ENCODE measurements at places on chromosomes 1 and 21. TPM values are rescaled to one million over a fixed set of nuclear protein-coding genes. Genes with fewer than 3 reads are reported as not detected.

DNA sequence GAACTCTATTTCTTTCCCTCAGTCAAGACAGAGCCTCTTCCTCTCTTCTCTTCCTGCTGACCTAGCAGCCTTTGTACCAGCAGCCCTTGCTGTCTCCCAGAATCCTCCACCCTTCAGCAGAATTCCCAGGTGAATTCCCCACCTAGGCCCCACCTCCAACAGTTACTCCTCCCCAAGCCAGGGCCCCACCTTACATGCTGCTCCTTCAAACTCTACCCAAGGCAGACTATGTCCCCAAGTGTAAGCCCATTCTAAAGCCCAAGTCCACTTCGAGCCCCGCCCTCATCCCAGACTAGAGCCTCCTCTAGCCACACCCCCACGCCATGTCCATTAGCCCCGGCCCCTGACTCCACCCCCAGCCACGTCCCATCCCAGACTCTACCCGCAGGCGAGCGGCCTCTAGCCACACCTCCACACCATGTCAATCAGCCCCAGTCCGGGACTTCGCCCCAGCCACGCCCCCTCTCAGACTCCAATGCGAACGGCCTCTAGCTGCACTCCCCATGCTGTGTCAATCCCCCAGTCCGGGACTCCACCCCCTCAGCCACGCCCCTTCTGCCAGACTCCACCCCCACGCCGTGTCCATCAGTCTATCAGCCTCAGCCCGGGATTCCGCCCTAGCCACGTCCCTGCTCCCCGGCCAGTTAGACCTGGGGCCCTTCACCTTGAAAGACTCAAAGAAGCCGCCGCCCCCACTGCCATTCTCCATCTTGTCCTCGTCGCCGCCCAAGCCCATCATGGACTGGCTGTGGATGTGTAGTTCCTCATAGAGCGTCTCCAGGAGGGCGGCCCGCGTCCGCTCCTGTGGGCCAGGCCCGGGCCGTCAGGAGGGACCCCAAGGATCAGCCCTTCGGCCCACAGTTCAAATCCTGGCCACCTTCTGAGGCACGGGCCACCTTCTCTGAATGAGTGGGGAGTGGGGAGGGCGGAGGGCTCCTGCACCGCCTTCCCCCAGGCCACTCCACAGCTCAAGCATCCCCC is 61.3 kb downstream of the RAP1GAP start:
- DNase-seq: peak; percentile 95

DNA sequence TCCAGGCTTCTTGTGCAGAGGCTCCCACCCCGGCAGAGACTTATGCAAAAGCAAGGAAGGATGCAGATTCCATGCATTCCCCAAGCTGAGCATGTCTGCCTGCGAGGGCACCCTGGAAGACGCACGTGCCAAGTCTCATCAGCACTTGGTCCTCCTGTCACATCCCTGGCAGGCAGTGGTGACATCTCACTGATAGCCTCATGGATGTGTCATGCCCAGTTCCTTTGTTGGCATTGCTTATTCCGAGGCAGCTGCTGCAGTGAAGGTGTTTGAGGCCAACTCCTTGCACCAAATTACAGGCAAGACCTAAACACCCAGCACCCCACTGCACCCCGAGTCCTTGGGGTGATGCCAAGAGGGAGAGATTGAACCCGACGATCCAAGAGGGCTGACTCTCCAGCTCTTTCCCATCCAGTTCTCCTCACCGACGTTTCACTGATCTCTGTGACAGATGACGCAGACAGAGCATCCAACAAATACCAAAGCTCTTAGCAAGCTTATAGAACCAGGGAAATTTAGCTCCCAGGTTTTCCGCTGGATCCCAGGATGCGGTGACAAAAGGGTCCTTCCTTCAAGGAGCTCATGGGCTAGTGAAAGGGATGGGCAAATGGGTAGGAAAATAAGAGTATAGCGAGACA is 611.1 kb downstream of the AJAP1 start:
- DNase-seq: no peak

- no peak for DNase-seq
Measured at GRCh38 chr1:198472119-198472518, 68.4 kb downstream of the ATP6V1G3 start.

DNA sequence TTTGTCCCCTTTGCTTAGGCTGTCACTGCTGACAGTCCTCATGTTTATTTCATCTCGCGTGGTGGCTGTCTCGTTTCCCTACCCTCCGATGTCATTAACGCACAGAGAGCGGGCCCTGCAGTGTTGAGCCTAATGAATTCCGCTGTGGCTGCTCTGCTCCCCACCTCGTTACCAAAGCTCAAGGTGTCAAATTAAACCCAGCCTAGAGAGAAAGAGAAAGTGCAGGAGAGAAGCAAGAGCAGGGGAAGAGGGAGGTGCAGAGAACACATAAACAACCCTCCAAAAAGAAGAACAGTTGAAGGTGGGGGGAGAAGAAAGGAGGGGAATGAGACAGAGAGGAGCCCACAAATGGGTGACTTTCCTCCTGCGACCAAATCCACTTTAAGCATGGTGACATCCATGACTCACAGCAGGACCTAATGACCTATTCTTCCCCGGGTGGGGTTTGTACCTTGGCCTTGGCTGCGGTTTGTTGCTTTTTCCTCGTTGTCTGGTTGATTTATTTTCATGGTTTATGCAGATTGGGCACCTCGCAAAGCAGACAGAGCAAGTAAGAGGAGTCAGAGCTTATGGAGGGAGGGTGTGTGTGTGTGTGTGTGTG is 92.5 kb downstream of the PBX1 start:
- DNase-seq: no peak

DNA sequence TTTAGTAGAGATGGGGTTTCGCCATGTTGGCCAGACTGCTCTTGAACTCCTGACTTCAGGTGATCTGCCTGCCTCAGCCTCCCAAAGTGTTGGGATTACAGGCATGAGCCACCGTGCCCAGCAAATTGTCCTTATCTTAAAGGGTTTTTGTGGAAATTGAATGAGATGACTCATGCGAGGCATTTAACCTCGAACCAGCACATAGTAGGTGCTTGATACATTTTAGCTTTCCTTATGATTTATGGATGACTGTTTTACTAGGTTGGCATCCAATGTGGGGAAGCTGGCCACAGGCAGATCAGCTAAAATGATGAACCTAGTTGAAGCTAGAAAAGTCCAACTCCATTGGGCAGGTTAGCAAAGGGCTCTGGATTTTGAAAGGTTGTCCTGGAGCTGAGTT is 1.4 kb upstream of the COL9A2 start:
- no peak for DNase-seq

- no peak for DNase-seq
Measured at GRCh38 chr1:17979815-17980214, 127.8 kb upstream of the IGSF21 start.

GRCh38 chr1:6317098-6317760 is 56.3 kb upstream of the GPR153 start:
- no peak for DNase-seq

DNA sequence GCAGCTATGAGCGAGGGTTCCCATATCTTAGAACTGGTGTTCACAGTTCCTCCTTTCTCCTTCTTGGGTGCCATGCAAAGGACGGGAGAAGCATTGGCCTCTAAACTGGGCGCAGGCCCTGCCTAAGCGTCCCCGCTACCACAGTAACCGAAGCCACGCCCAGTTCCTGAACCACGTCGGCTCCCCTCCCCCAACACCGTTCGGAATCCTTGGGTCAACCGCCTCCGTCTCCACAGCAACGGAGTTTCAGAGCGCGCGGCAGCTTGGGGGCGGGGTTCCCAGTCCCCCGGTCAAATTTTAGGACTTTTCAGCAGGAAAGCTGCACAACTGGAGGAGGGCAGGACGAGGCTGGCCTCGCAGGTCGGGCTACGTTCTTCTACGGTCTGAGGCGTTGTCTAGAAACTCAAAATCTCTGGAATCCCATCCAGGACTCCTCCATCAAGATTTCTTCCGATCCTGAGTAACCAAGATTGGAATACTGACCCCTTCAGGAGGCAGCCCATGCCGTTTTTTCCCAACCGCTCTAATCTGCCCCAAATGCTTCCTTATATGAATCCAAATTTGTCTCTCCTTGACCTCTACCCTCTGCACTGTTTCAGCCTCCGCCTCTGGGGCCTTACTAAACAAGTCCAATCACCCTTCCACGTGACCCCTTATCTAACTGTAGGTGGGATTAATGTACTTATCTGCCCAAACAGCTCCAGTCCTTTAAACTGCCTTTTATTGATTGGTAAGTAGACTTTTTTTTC is at the start of gene SPAG17:
TSS of gene SPAG17 (minus strand) at position 145 of the 749 bp plus-strand sequence. CDS start at position 74, 71 bp downstream.
- DNase-seq: peak; percentile 89

GRCh38 chr1:166489356-166489669 is 322.5 kb upstream of the FAM78B start:
- DNase-seq: no peak

DNA sequence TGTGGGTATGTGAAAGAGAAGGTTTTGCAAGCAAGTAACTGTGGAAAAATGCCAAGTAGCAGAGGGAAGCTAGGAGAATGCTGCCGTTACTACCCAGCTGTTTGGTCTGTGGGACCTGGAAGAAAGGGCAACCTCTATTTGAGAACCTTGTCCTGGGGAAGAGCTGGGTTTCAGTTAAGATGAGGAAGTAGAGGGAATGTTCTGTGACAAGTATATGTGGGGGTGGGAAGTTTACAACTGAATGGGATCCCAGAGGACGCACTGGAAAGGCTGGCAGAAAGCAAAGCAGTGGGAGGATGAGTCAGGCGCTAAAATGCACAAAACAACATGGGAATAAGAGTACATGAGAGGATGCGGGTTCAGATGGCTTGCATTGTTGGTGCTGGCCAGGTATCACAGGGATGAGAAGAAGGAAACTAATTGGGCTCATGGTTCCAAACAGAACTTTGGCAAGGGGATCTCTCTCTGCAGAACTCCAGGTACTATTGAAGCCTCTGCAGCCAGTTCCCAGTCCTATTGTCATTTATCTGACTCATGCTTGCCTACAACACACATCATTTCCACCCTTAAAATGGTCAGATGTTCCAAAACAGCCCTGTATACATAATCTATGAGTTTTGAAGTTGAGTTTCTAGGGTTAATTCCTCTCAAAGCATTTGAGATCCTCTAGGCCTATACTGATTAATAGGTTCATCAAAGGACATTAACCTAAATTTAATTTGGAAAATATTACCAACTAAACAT is 88.5 kb upstream of the VAV3 start:
- DNase-seq: no peak

- peak; percentile 83 for DNase-seq
Measured at GRCh38 chr1:204791453-204792353, 79.0 kb upstream of the NFASC start.

DNA sequence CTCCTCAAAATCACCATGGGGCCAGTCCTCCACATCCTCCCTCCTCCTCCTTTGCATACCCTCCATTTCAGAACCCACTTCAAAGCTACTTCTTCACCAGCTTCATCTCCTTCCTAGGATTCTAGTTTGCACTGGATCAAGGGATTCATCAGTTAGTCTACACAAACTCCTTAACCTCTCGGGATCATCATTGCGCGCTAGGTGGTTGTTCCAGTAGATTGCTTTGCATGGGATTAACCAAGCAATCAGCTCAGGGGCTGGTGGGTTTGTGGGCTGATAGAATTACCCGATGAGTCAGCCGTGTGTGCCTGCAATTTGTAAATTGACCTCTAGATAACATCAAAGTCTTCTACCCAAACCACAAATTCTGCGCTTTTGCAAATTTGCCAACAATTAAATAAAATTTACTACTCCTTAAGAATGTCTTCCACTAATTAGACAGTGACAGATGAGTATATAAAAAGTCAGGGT is 7.7 kb downstream of the KANK4 start:
- DNase-seq: no peak

DNA sequence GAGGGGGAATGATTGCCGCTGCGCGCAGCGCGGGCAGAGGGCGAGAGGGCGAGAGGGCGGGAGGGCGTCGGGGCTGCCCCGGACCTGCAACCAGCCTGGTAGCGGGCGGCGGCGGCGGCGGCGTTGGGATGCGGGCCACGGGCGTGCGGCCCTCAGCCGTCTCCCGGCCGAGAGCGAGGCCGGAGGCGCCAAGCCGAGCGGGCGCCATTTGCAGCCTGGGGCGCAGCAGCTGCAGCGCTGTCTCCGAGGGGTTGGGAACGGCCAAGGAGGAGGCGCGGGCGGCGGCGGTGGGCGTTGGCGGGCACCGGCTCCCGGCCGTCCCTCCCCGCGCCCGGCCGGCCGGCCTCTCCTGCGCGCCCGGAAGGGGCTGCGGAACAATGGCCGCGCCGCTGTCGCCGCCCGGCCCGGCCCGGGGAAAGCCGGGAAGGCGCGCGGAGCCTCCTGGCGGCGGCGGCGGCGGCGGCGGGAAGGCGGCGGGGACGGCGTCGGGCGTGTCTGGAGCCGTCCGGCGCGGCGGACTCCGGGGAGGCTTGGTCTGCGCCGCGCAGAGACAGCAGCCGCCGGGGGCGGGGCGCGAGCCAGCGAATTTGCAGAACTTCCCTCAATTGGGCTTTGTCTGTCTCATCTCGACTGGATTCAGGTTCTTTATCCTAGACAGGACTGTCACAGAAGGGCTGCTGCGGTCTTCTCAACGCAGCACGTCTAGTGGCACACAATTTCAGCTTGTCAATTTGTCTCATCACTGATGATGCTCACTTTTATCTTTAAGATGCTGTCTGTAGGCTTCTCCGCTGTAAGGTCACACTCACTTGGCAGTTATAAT is 35.7 kb downstream of the ZBTB8B start:
- DNase-seq: peak; percentile 76

GRCh38 chr1:86389307-86389706 is 6.8 kb downstream of the ODF2L start:
- DNase-seq: no peak

DNA sequence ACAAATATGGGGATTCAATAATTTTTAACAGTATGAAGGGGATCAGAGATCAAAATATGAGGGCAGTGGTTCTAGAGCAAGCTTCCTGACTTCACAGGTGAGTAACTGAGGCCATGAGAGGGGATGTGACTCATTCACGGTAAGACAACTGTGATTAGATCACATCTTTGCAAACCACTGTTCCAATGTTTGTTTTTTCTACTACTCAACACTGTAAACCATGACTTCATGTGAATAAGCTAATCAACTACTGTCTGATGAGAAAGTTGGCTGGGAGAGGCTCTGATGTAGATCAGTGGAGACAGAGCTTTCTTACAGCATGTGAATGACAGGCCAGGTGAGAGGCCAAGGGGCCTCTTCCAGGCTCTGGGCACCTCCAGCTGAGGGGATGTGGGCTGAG is 84.7 kb downstream of the BRINP2 start:
- DNase-seq: no peak

DNA sequence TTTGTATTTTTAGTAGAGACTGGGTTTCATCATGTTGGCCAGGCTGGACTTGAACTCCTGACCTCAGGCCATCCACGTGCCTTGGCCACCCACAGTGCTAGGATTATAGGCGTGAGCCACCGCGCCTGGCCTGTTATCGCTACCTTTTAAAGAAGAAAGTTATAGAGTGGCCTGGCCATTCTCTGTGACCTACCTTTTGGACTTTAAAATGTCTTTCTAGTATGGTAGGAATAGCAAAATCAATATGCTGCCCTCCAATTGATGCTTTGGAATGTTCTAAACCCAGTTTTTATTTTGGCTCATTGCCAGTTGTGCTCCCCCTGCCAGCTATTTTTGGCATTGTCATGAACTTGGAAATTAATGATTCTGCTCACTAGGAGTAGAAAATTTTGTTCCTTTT is 19.9 kb downstream of the HIPK1 start:
- DNase-seq: no peak

The CDA gene
- not detected for total RNA-seq

The ILDR2 gene
- 12.3 TPM for total RNA-seq

The KLHL17 gene
- 16.2 TPM for total RNA-seq

The IFI16 gene
- total RNA-seq: 10.5 TPM

The TMCO4 gene
- total RNA-seq: 2.2 TPM

The ERICH3 gene
- 0.14 TPM for total RNA-seq

Data from cardiac muscle cell (in vitro differentiated cells and primary cell).